Aortic smooth muscle cell (primary cell): ENCODE measurements at places on chromosomes 16 and 17. TPM values are rescaled to one million over a fixed set of nuclear protein-coding genes. Genes with fewer than 3 reads are reported as not detected.

MYH2 gene
- not detected in 2 replicates for total RNA-seq

USH1G gene
- not detected in 2 replicates for total RNA-seq

ST6GALNAC2 gene
- total RNA-seq, result 2.9 and 5.7 TPM in 2 replicates

KRTAP4-3 gene
- not detected in 2 replicates for total RNA-seq

TLCD3B gene
- total RNA-seq, result 0.19 and 0.40 TPM in 2 replicates

ABI3 gene
- 0.25 and 0.53 TPM in 2 replicates for total RNA-seq

EVI2B gene
- 0.13 and 0.19 TPM in 2 replicates for total RNA-seq

ESRP2 gene
- total RNA-seq, result not detected in 2 replicates

SDF2 gene
- 69.3 and 88.0 TPM in 2 replicates for total RNA-seq

PMFBP1 gene
- total RNA-seq, result under 0.01 and 0.06 TPM in 2 replicates

NRN1L gene
- total RNA-seq, result not detected in 2 replicates

NOMO2 gene
- 239 and 242 TPM in 2 replicates for total RNA-seq
